ENCODE measurements at places on chromosomes 7 and 10. TPM values are rescaled to one million over a fixed set of nuclear protein-coding genes. Genes with fewer than 3 reads are reported as not detected.

- no peak for DNase-seq
Observed at GRCh38 chr7:90857603-90858002, 261.5 kb downstream of the CDK14 start.

DNA sequence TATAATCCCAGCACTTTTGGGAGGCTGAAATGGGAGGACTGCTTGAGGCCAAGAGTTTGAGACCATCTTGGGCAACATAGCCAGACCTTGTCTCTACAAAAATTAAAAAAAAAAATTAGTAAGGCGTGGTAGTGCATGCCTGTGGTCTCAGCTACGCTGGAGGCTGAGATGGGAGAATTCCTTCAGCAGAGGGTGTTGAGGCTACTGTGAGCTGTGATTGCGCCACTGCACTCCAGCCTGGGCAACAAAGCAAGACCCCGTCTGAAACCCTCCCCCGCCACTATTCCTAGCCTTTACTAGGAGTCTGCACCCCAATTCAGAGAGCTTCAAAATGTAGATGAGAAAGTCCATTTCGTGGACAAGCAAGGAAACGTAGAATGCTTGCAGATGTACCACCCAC lies 95.2 kb downstream of the PRPF18 start:
- no peak for DNase-seq

The ZP3 gene
- total RNA-seq: not detected

DNA sequence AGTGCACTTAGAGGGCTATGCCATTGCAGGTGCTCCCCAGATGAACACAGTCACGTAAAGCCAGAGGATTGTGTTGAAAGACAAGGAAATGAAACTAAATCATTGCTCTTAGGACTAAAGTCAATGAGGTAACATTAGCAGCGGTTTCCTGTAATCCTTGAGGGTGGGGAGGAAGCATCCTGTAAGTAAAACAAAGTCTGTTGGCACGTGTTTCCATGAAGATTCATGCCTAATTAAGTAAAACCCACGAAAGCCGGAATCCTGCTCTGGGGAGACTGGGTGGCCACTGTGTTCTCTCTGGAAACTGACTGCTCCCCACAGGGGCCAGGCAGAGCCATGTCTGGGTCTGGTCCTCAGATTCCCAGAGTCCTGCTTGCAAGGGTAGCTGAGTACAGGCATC lies 18.3 kb downstream of the STEAP1B start:
- DNase-seq: no peak

GRCh38 chr7:22607180-22607579 lies 107.2 kb upstream of the STEAP1B start:
- no peak for DNase-seq

The OR2A12 gene
- not detected for total RNA-seq

- DNase-seq: no peak
Observed at GRCh38 chr10:29866356-29866755, 193.0 kb downstream of the JCAD start.

DNA sequence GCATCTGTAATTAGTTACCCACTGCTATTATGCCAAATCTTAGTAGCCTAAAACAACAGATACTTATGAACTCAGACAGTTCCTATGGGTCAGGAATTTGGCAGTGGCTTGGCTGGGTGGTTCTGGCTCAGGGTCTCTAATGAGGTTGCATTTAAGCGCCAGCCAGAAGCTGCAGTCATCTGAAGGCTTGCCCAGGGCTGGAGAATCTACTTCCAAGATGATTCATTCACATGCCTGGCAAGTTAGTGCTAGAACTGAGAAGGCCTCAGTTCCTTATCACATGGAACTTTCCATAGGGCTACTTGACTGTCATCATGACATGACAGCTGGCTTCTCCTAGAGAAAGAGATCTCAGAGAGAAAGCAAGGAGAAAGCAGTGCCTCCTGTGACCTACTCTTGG lies 121.3 kb downstream of the AVL9 start:
- no peak for DNase-seq

- no peak for DNase-seq
Observed at GRCh38 chr7:69757981-69758430, 159.7 kb downstream of the AUTS2 start.

The MLXIPL gene
- total RNA-seq: 0.65 TPM

DNA sequence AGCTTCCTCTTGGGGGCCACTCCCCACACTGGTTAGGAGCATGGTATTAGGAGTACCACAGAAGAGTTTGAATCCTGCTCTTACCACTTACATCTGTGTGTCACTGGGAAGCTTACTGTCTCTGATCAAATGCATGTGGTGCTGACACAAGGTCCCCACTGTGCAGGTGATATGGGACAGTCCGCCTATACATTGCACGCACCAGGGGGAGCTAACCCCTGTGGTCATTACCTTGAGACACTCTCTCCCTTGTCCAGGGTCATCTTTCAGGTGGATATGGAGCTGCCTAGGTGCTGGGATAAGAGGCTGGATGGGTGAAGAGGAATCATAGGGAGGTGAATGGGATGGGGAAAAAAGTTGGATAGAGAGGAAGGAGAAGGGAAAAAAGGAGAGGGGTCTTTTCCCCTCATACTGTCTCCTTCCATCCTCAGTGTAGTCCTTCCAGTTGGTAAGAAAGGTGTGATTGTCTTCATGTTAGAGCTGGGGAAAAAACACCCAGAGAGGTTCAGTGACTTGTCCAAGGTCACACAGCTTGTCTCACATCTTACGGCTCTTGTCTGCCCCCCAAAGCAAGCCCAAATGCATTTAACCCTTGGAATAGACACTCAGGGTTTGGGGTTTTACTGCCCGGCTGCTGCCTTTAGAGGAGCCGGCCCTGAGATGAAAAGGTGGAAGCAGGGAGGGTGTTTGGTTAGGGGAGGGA lies 125.9 kb downstream of the CDH23 start:
- no peak for DNase-seq
